ENCODE measurements at places on chromosomes 11 and 22.

GRCh38 chr11:13763341-13763740 is 94.9 kb downstream of the FAR1 start:
- no peak for DNase-seq

DNA sequence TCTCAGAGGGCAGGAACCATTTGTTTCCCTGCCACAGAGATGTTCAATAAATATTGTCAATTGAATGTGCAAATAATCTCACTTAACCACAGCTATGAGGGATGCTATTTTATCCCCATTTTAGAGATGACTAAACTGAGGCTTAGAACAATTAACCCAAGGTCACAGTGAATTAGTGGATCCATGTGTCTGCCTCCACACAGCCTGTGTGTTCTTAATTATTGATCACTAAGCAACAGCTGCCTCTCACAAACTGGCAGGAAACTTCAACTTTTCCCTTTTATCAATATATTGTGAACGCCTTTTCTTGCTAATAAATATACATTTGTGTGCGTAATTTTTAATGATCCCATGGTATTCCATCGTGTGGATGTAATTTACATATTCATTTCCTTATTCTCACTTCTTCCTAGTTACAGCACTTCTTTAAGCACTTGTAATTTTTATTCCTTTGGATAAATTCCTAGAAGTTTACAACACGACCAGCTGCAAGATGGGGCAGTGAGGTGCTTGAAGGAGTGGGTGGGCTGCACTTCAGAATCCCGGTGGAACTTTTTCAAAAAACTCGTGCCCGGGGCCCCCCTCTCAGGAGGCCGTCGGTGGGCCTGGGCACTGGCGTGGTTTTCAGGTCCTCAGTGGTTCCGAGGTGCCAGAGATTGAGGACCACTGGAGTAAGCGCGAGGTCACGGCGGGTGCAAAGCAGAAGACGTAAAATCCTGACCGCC is 915 bp upstream of the SREBF2 start:
- no peak for DNase-seq

DNA sequence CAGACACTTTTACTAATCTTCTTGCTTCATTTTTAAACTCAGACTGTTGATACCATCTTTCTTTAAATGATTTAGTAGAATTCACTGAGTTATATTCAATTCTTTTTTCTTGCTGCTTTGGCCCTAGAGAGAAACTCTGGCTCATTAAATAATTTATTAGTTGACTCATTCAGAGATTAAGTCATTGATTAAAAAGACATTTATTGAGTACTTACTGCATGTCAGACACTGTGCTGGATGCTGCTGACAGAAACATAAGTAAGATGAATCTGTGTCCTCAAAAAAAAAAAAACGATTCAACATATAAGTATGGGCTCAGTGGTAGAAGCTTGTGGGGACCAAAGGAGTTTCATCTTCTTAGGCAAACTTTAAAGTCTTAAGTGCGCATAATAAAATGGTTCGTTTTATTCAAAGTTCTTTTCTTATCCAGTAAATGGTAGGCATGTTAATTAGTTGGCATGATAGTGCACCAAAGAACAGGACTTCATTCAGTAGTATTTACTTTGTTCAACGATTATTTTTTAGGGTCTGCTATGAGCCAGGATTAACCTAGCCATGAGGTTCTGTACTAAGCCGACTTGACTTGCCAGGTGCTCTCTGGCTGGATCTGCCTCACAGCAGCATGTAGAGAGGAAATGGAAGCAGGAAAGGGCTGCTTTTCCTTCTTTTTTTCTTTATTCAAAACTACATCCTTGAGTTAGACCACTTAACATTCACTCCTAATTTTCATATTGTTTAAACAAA is 281.0 kb upstream of the CTSC start:
- no peak for DNase-seq

GRCh38 chr11:70389201-70389600 is 9.1 kb upstream of the CTTN start:
- no peak for DNase-seq

DNA sequence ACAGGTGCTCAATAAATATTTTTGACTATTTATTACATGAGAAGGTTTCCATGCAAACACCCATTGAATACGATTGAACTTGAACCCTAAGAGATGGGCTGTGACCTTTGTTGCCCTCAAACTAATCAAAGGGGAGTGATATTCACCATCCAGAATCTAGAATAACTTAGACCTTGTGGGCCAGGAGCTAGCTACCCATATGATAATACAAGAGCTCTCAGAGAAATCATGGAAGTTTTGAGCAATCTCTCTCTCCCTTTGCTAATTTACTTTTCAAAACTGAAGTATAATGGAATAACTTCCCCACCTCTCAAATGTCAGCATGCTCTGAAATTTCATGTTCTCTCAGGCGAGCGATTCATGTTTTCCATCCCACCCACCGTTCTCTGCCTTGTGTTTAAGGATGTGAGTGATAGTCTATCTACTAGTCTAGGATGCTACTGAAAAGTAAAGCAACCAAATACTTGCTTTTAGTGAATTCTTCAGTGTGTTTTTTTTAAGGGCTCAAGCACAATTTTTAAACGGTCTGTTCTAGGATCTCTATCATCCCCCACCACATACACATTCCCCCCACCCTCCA is 33.3 kb downstream of the BARX2 start:
- no peak for DNase-seq

DNA sequence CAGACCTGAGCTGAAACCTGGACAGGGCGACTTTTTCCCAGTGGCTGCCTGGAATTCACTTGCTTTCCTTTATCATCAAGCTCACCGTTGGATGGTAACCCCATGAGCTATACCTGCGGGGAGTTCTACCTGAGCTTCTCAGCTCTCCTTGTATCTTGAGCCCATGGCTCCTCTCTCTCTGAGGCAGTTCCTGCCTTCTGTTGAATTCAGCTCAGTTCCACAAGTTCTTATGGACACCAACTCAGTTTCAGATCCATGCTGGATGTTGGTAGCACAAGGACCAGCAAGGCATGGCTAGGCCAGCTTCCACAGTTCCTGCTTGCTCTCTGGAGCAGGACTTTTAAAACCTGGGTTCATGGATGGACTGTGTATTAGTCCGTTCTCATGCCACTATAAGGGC is 58.3 kb upstream of the AMPD3 start:
- no peak for DNase-seq

- DNase-seq, result no peak
These were observed 12.4 kb downstream of the ADM start for GRCh38 chr11:10317151-10317755.

- DNase-seq, result no peak
These were observed 14.9 kb upstream of the OR51S1 start for GRCh38 chr11:4863876-4864275.

GRCh38 chr22:45008186-45008681 is 1.6 kb downstream of the PHF21B start:
- no peak for DNase-seq

GRCh38 chr22:36743011-36743410 is 32.9 kb downstream of the IFT27 start:
- no peak for DNase-seq

DNA sequence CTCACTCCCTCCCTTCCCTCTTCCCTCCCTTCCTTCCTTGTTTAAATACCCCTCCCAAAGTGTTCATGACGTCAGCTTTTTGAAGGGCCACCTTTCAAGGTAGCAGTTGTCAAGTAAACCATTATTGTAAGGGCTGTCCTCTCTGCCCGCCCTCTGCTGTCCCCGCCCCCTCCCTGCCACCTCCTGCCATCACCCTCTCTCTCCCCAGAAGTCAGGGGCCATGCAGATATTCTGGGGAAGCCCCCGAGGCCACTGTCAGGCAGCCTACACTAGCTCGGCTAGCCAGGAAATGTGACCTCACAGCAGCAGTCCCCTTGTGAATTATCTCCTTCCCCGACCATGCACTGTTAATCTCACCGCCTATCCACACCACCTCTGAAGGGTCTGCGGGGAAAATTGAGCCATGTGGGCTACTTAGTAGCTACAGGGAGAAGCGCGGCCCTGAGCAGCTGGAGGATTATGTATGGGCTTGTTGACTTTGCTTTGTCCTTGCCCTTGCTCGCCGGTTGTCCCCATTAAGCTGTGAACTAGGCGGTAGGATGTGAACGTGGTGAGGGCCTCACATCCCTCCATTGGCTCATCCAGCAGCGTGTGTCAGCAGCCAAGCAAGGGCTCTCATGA is 42.1 kb upstream of the ATXN10 start:
- DNase-seq, result no peak

DNA sequence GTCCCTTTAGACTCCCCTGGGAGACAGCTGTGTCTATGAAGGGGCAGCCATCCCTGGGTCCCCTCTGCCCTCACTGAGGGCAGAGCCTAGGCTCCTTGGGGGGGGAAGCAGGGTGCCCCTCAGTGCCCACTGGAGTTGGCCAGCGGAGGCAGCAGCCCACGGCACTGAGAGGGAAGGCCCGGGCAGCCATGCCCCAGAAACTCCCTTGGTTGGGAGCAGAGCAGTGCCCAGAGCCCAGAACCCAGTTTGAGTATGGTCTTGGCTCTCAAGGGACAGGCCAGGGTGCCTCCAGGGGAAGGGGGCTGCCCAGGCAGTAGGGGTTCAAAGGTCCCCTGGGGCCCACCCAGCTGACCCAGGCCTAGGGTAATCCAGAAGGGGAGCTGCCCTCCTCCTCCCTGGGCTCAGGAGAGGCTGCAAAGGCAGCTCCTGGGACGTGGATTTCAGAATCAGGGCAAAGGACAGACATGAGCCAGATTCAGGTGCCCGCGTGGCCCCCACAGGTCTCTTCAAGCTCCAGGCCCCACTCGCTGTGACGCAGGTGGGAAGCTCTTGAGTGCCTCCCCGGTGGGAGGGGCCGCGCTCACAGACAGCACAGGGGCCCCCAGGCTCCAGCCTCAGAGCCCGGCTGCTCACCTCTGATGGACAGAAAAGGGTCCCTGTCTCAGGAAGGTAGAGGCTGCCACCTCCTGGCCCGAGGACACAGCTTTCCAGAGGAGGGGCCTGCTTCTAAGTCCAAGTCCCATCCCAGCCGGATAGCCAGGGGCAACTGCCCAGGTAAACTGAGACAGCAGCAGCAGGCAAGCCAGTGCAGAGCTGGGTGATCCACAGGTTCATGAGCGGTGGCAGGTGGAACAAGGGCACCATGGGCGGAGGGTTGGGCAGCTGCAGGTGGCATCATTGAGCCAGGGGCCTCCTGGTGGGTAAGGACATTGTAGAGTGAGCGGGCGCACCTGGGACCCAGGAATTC is 2.6 kb downstream of the C11orf21 start:
- no peak for DNase-seq

DNA sequence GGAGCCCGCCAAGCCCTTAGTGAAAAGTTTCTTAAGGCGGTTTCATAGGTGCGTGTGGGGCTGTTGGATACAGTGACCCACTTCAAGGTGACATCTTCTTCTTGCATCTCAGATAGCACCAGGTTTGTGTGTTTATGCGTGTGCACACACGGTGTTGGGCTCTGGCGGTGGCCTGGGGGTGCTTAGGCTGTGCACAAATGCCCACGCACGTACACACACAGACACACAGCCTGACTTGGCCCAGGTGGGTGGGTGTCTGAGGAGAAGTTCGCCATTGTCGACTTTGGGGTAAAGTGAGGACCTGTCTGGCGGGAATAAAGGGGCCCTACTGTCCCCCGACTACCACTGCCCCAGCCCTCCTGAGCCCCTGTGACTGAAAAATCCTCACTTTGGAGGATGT is 103.8 kb downstream of the KCNQ1 start:
- no peak for DNase-seq

- DNase-seq, result no peak
These were observed 261.3 kb upstream of the ANO5 start for GRCh38 chr11:21931436-21932101.

DNA sequence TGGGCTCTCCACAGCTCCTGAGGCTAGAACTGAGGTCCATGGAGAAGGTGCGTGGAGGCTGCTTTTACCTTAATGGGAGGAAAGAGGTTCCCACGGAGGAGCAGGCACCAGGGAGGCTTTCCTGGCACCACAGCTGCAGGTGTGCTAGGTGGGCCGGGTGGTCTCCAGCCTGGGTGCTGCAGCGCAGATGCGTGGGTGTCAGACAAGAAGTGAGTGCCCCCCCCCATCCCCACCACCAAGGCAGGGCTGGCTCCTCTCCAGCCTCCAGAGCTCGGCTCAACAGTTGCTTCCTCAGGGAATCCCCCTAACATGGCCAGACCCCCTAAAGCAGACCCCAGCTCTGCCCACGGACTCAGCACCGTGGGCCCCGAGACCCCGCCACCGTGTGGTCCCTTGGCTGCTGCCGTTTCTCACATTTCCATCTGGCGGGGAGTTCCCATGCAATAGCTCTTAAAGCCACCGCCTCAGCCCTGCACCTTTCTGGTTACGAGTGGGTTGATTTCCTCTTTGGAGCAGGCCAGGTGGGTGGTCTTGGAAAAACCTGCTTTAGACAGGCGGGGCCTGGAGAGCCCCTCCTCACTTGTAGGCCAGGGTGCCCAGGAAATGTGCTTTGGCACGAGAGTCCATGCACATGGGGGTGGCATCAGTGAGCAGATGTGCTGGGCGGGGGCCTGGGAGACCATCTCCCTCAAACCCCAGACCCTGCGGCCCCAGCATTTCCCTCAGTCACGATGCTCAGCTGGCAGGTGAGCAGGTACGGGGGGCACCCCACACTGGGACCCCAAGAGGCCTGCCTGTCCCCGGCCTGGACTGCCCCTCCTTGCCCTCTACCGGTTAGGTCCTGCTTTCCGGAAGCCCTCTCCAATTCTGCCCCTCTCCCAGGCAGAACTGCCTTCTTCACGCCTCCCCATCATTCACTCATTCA is 93.7 kb downstream of the ARHGAP8 start:
- DNase-seq, result no peak

GRCh38 chr22:30893434-30894370 is 74.9 kb downstream of the MORC2 start:
- no peak for DNase-seq

DNA sequence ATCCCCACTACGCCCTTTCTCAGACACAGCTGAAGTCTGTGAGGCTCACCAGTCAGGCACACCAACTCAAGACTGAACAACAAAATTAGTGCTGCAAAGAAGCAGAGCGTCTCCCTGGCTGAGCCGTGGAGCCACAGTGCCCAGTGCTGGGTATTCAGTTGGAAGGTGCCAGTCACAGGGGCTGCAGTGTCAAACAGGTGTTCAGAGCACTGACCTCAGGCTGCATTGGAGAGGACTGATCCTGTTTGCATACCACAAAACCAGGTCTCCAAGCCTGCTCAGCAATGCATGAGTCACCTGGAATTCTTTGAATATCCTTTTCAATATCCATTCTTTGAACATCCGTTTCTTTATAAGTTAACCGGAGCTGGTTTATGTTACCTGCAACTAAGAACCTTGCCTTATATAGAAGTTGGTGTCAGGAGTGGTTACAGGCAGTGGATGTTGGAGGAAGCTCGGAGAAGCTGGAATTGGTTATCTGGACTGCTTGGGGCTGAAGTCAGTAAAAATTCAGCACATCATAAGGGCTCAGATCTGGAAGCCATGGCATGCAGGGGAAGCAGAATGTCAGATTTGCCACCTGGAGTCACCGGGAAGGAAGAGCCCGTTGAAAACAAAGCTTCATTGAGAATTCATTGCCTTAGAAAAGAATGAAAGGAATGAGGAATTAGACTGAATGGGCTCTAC is 30.3 kb downstream of the PDGFB start:
- DNase-seq, result no peak

DNA sequence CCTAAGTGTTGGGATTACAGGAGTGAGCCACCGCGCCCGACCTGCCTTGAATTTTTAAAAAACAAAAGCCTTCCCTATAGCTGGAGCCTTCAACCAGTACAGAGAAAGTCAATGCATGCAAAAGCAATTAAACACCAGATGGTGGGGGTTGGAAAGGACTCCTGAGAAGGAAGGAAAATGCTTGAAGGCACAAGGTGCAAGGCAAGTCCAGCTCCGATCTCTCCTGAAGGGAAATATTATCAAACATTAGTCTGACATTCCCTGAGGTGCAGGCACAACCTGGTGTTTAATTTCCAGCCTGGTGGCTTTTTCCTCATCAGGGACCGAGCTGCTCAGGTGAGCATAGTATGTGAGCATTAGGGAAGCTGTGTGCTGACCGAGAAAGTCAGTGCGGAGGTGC is 12.9 kb upstream of the RAPSN start:
- no peak for DNase-seq

- no peak for DNase-seq
These were observed 266.4 kb downstream of the BUD13 start for GRCh38 chr11:116506263-116506825.

Data from activated effector memory CD4-positive, alpha-beta T cell treated with Interleukin-2 at 50 U/mL for 16 hours (primary cell).